ENCODE measurements at places on chromosomes 13 and 19.
A peak's percentile ranks its signal among the peaks of the same experiment; 100 is the strongest.

GRCh38 chr19:48325265-48325910, at the start of gene EMP3:
Gene EMP3 (plus strand): TSS chr19:48325552. CDS start chr19:48326845, 1,293 bp downstream.
- peak; percentile 92 for DNase-seq

GRCh38 chr19:1401138-1401888, at the start of gene GAMT:
Gene GAMT (minus strand): TSS chr19:1401542. CDS start chr19:1401476, 66 bp downstream.
- DNase-seq = peak; percentile 75

GRCh38 chr19:1632462-1633268, 19.8 kb downstream of the TCF3 start:
- no peak for DNase-seq

- DNase-seq = no peak
These were observed 25.1 kb downstream of the TMEM161A start for GRCh38 chr19:19113040-19113626.
